DMS 273 treated with DMSO at 0.1 percent for 48 hours (cell line): ENCODE measurements at places on chromosomes 5 and 9.

- DNase-seq, result no peak
Measured at GRCh38 chr5:157710431-157710830, 20.8 kb upstream of the THG1L start.

GRCh38 chr9:127921557-127922120, 4.8 kb upstream of the ST6GALNAC4 start:
- DNase-seq, result no peak

DNA sequence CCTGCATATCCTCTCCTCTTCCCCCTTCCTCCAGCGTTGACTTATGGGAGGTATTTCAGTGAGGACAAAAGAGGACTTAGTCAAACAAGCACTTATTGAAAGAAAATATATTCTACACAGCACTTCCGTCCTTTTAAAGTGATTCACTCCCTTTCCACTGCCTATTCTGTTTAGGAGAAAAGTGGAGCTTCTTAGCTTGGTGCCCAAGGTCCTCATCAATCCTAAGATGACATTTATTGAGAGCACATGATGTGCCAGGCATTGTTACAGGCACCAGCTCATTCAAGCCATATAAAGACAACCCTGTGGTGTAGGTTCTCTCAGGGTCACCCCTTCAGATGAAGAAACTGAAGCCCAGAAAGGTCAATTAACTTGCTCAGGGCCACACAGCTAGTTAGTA, 95.9 kb downstream of the KCNIP1 start:
- no peak for DNase-seq

- DNase-seq, result no peak
Measured at GRCh38 chr9:104173067-104173466, 79.0 kb downstream of the SMC2 start.

DNA sequence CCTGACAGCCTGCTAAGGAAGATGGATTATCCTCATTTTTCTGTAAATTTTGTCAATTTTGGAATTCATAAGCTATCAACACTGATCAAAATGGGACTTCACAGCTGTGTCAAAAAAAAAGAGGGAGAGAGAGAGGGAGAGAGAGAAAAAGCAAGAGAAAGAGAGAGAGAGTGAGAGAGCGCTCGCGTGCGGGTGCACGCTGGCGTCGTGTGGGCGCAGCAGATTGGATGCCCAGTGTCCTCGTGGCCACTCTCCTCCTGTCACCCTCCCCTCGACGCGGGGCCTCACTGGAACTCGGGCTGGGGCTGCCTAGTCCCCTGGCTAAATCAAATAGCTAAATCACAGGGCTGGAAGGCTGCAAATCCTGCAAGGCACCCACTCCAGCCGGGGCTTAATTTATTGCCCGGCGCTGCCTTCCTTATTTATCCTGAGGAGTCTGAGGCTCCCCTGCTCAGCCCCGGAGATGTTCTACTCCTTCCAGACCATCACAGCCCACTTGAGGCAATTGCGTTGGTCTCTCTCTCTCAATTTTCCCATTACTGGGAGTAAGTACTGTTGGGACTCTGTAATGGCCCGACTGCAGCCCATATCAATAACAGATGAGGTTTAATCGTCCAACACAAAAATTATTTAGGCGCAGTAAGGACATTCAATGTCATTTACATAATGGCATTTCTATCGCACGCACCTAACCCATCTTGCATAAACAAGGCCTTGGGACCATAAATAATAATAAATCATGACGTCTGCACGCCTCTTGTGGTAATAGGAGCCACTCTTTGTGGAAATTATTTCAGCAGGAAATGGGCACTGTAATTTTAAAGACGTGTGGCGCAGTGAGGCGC, 94.2 kb downstream of the PAX5 start:
- no peak for DNase-seq

- DNase-seq, result no peak
Measured at GRCh38 chr9:93465855-93466254, 12.5 kb upstream of the FAM120AOS start.

GRCh38 chr5:68352166-68352565, 136.6 kb downstream of the PIK3R1 start:
- DNase-seq, result no peak

DNA sequence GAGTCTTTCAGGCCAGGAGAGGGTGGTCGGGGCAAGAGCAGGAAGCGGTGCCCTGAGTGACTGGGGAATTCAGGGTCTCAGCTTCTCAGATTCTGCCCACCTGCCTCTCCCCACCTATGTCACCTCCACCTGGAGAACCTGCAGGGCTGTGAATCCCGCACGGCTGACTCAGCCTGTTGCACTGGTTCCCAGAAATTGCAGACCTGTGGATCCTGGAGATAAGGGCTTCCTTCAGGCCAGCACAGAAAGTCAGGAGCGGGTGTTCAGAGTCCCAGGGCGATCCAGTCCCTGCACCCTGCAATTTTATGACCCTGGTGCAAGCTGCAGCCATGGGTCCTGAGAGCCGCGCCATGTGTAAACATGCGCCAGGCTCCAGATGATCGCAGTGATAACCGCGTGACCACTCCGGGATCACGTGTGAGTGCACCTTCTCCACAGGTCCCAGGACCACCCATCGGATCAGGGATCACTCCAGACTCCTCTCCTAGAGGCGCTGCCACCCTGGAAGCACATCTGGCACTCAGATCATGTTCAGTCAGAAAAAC, 17.8 kb downstream of the IRX4 start:
- DNase-seq, result no peak

- DNase-seq, result no peak
Measured at GRCh38 chr5:175872287-175873087, 1.1 kb downstream of the CPLX2 start.

- DNase-seq, result no peak
Measured at GRCh38 chr9:4922730-4923129, 62.3 kb upstream of the JAK2 start.

DNA sequence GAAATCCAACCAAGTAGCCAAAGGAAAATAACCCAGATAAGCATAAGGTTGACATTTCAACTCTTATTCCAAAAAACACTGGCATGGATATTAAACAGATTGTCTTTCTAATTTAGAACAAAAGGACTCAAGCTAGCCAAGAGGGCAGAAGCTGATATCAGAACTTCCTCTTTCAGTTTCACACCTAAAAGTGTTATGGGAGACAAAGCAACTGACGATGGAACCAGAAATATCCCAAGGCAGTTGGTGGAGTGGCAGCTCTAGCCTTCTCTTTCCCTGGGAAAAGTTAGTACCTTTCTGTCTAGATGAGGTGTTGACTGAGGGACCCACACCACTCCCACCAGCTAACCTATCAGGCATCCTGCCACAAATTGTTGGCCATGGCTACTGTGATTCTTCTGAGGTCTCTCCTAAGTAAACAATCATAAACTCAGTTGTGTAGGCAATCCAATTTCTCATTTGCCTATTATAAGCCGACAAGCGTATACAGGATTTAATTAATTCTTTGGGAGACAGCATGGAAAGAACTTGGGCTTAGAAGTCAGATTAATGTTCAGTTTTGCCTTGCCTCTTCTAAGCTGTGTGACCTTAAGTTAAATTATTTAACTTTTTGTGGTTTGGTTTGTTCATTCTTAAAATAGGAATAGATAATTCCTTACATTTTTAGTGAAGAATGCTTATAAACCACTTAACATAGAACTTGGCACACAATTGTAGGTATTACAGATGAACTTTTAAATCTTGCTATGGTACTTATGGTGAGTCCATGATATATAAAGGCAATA, 110.9 kb upstream of the ADAMTSL1 start:
- no peak for DNase-seq

DNA sequence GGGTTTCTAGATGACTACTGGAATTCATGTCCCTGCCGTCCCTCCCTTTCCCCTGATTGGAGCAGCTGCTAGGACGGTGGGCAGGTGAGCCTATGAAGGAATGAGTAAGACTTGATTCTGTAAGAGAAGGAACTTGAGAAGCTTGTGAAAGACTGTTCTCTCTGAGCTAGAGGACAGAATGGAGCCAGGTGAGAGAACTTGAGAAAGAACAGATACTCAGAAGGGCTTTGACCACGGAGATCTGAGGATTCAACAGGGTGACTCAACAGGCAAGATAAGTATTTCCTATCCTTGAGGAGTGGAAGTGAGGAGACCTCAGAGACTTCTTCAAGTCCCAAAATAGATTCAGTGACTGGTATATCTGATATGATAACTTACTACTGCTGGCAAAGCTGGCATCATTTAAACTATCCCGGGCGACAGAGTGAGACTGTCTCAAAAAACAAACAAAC, 41.9 kb downstream of the HSDL2 start:
- no peak for DNase-seq

DNA sequence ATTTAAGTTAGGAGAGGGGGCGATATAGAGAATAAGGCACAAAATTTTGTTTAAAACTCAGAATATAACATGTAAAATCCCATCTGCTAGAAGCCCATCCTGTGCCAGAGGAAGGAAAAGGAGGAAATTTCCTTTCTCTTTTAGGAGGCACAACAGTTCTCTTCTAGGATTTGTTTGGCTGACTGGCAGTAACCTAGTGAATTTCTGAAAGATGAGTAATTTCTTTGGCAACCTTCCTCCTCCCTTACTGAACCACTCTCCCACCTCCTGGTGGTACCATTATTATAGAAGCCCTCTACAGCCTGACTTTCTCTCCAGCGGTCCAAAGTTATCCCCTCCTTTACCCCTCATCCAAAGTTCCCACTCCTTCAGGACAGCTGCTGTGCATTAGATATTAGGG, 18.3 kb downstream of the MOCS2 start:
- DNase-seq, result no peak
